ENCODE measurements at places on chromosomes 1 and 21. TPM values are rescaled to one million over a fixed set of nuclear protein-coding genes. Genes with fewer than 3 reads are reported as not detected.

Gene EPRS1
- total RNA-seq, result 61.2 TPM

Gene GBP7
- total RNA-seq, result 0.75 TPM

Gene STX12
- total RNA-seq, result 36.2 TPM

Gene HNRNPR
- 126 TPM for total RNA-seq

Measured in natural killer cell (primary cell).